ENCODE measurements at places on chromosomes 4 and X.
A peak's percentile ranks its signal among the peaks of the same experiment; 100 is the strongest.

- no peak for DNase-seq
These were observed 131.3 kb downstream of the FAAH2 start for GRCh38 chrX:57417827-57418226.

GRCh38 chrX:16870095-16870861 is at the start of gene RBBP7:
TSS of gene RBBP7 (minus strand) at chrX:16870362. CDS start at chrX:16870053, 309 bp downstream.
- DNase-seq: peak; percentile 92

DNA sequence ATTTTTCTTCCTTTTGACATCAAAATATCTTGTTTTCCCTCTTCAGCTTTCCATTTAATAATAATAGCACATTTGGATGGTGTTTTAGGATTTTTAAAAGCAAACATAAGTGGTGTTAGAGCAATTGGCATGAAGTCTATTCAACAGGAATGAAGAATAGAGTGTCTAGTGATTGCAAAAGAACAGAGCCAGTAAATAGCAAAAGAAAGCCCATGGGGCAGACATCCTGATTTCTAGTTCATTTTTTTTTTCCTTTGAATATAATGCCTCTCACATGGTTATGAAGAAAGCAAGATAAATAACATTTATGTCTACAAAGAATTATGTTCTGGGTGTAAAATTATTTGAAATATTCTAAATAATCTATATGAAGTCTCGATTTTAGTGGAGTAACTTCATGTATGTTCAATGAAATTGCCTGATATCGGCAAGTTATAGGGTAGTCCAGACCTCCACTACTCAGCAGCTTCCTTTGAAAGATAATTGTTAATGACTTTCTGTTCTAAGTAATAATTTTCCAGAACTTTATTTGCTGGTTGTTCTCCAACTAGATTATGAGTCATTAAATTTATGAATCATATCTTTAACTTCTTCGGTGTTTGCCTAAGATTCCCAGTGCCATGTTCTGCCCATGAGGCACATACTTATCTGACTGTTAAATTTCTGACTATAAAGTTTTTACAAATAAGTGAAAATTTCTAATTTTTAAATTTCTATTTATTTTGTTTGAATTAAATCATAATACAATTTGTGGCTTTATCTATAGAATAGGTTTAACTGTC is 587.9 kb downstream of the TLL1 start:
- DNase-seq: no peak

- no peak for DNase-seq
These were observed 40.7 kb upstream of the DHX15 start for GRCh38 chr4:24625091-24625490.

DNA sequence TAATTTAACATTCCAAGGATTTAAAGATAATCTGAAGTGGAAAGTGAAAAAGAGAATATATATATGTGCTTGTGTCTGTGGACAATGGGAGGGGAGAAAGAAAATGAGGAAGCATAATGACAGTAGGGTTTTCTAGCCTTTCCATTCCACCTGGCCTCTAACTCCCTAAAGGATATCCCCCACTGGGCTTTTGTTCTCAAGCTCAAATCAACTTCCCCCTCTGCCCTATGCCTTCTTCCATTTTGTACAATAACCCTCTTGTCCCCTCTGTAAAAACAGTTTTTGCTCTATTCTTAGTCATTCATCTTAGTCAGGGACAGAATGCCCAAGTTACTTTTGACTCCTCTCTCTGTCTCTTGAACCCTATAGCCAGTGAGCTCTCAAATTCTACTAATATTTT is 23.6 kb downstream of the ANTXR2 start:
- DNase-seq: no peak

DNA sequence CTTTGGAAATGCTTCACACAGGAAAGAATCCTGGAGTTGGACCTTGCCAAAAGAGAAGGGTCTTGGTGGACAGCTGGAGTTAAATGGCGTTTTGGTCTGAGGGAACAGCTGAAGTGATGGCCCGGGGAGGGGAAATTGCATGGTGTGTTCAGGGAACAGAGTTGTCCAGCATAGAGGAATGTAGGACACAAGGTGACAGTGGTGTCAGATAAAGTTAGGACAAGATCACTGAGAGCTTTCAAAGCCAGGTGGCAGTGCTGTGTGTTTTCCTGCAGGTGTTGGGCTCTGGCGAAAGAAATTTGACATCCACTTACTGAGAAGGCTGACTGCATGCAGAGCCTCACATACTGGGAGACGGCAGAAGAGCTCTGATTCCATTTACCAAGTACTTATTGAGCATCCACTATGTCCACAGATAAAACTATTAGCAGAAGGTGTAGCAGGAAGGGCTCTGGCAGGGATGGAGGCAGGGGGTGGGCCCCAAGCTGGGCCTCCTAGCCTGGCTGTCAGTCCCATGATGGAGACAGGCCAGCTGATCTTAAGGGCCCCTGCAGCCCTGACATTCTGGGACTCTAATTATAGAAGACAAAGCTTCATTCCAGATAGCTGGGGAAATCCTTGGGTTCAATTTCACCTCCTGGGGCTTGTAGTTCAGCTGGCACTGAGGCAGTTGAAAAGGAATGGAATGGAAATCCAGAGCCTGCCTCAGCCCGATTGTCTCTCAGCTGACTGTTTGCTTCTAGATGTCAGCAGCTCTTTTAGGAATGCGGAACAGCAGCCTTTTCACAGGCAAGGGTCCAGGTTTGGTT is 150.2 kb upstream of the MAMLD1 start:
- DNase-seq: peak; percentile 52

DNA sequence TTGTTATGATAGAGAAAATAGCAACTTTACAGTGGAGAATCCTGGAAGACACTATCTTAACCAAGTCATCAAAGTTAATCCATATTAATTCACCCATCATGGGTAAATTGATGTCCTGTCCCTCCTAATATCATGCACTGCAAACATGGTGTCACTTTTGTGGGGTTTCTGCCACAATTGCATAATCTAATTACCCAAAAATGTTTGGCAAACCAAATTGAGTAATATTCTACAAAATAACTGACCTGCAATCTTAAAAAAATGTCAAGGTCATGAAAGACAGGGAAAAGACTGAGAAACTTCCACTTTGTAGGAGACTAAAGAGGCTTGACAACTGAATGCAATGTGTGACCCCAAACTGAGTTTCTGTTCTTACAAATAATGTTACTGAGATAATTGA is 37.1 kb upstream of the PLAC8 start:
- no peak for DNase-seq

Data from mesendoderm (in vitro differentiated cells).